Kidney (tissue), 22 donors: ENCODE measurements at places on chromosomes 2 and 18.

- no peak for DNase-seq
Measured at GRCh38 chr2:149353421-149353820, 23.0 kb downstream of the LYPD6 start.

- no peak for DNase-seq
Measured at GRCh38 chr2:148702475-148702874, 57.9 kb downstream of the EPC2 start.

DNA sequence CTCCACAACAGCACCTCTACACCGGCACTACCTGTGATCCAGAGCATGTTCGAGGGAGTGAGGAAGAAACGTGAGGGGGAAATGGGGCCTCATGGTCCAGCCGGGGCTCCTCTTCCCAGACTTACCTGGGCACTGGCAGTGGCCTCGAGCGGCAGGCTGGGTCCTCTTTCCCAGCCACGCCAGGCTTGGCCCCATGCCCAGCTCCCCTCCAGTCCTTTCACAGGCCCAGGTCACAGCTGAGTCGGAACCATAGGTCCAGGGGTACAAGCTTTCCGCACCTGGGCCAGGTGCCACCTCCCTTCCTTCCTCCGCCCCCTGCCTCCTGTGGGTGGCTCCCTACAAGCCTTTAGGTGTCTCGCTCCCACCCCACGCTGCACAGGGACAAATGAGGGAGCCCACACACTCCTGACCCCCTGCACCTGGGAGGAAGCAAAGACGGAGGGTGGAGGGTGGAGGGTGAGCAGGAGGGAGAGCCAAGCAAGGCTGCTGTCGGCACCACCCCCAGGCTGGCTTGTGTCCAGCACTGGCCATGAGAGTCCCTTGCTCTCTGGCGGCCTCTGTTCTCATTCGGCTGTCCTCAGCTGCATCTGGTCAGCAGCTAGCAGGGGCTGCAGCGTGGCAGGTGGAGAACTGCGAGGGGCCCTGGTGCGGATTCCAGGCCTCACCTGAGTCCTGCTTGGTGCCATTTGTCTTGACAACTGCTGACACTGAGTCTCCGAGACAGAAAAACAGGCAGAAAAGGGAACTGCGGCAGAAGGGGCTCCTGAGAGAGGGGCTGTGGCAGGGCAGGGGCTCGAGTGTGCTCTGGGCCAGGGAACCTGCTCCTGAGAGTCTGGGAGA lies 26.8 kb downstream of the ADRA2B start:
- no peak for DNase-seq

- no peak for DNase-seq
Measured at GRCh38 chr2:215619989-215620388, 184.1 kb upstream of the FN1 start.

- DNase-seq, result no peak
Measured at GRCh38 chr2:168315331-168316072, 68.1 kb upstream of the STK39 start.

- no peak for DNase-seq
Measured at GRCh38 chr2:21837168-21837960, 713.6 kb downstream of the TDRD15 start.

DNA sequence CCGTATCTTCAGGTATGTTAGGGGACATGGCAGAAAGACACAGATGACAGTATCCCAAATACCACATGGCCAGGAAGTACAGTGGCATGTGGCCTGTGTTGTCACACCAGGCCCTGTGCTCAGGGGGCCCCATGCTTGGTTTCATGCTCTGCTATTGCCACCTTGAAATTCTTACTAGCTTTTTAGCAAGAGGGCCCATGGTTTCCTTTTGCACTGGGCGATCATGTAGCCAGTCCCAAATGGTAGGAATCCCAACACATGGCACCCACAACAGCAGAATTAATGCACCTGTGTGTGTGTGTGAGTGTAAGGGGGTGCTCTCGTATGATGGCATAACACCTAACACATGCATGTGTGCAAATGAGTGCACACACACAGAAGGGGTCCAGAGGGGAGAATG lies 39.2 kb downstream of the MYO7B start:
- no peak for DNase-seq

DNA sequence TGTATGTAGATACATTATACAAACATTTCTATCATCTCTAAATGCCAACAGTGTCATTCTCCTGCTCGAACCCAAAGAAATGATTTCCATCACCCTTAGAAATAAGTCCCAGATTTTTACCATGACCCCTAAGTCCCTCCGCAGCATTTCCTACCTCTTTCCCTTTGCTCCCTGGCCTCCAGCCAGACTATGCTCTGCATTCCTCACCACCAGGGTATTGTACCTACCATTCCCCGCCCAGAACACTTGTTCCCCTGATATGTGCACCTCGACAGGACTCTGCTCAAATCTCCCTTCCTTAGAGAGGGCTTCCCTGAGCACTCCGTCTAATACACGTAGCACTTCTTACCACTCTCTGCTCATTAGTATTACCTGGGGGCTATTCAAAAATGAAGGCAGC lies 630.2 kb downstream of the ARHGAP15 start:
- no peak for DNase-seq

DNA sequence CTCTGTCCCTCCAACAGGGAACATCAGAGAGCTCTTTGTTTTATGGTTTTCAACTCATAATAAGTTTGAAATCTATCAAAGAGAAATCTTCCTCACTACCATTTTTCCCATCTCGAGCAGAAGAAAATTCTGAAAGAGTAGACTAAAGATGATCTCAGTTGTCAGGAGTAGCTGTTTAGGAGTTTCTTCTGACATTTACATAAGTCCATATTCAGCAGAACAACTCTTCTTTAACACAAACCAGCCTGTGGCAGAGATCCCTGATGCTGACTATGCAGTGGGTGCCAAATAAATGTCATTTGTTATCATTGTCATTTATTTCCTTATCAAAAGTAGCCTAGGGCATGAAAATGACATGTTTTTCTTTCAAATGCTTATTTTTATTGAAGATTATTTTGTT lies 380.7 kb downstream of the MBD2 start:
- no peak for DNase-seq

DNA sequence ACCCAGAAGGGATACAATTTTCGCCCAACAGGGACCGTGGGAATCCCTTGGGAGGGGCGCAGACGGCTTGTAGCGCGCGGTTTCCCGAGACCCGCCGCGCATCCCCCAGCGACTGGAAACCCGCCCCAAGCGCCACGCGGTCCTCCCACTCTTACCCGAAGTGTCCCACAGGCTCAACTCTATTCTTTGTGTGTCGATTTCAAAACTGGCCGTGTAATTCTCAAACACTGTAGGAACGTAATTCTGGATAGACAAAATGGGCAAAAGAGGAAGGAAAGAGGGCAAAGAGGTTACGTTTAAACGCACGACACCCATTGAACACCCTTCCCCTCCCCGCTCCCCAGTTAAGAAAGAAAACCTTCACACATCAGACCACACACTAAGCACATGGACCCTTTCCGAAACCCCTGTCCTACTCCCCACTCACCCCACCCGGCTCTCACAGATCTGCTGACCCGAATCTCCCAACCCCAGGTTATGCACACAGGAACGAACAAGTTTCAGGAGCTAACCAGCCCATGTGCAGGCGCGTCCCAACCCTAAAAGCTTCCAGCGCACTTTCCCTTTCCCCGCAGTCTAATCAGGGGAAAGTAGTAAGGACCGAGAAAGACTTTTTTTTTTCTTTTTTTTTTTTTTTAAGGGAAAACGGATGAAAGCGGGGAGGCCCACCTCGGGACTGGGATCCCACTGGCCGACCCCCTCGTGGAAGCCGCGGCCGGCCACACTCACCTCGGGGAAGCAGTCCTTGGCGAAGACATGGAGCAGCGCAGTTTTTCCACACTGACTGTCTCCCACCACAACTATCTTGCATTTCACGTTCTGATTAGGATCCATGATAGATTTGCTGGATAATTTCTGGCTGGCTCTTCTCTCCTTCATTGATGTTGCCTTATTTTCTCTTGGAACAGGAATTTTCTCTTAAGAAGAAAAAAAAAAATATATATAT lies 655 bp downstream of the RND3 start:
- peak; percentile 77 for DNase-seq

DNA sequence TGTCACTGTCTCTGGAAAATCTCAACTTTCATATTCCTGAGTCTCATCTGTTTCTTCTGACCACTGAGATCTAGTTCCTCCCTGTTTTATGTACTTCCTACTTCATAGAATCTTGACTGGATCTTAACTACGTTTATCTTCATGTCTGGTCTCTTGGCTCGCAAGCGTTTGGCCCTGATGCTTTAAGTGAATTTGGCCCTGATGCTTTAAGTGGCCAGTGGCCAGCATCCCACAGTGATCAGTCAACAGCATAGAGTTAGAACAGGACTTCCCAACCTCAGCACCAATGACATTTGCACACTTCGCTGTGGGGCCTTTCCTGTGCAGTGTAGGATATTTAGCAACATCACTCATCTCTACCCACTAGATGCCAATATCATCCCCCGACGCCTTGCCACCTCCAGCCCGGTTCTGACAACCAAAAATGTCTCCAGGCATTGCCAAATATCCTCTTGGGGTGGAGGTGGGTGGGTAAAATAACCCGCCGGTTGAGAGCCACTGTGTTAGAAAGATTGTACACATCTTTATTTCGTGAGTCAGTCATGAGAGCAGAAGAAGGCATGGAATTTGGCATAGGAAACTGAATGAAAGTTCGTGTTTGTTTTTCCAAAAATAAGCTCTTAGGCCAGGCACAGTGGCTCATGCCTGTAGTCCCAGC lies 12.2 kb downstream of the TM4SF20 start:
- no peak for DNase-seq

- DNase-seq, result no peak
Measured at GRCh38 chr18:77949355-77949973, 699.8 kb downstream of the GALR1 start.

- DNase-seq, result no peak
Measured at GRCh38 chr2:29733965-29734364, 187.4 kb downstream of the ALK start.

DNA sequence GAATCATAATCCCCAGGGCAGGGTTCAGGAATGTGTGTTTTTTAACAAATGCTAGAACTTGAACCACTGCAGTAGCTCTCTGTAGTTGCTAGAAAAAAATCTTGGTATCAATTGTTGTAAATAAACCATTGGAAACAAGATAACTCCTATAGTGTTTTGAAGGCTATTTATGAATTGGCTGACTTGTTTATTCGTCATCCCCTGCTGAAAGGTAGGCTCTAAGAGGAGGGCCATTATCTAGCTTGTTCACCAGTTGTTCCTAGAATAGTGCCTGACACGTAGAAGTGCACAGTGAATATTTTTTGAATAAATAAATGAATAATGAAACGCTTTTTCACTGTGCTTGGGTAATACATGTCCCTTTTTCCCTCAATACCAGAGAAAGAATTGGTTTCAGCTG lies 211.4 kb downstream of the BABAM2 start:
- no peak for DNase-seq

GRCh38 chr2:68282811-68283418 lies 30.6 kb upstream of the PPP3R1 start:
- DNase-seq, result no peak

- DNase-seq, result peak; percentile 47
Measured at GRCh38 chr2:21332993-21333625, 209.3 kb downstream of the TDRD15 start.

DNA sequence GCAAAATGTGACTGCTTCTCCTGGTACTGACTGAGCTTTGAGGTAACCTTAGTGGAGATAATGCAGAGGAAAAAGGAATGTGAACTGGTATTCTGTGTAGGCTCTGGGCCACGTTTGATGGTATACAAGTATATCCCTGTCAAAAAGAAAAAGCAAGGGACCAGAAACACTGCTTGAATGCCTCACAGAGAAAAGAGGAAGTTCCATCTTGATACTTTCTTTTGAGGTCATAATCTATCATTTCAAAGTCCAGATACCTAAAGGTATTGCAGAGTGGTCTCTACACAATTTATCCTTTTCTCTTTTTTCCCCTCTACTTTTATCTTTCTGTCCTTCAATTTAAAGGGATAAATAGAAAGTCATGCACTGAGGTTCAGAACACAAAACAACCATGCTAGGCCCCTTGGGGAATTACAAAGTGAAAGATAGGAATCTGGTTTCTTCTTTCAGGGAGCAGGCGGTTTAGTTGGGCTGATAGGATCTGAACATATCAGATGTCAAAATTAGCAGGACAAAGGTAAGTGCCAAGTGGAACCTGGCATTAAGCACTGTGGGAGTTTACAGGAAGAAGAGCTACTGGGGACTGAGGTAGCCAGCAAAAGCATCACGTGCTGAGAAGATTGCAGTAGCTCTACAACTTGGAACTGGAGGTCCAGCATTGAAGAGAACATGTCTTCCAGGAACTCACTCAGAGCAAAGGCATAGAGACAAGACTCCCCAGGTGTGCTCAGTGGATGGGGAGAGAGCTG lies 121.2 kb downstream of the LYPD6 start:
- DNase-seq, result no peak

DNA sequence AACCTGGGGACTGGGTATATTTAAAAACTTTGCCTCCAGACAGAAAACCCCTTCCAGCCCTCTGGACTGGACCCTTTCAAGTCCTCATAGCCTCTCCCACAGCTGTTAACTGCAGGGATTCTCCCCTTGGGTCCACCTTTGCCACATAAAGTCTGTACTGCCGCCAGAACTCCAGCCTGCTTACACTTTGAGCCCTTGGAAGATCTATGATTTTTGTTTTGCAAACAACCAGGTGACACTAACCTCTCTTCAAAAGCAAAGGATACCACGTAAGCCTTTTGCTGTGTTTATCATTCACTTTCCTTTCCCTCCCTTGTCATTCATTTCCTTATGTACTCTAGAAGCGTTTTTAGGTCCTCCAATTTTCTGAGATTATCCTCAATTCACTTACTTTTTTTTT lies 4.1 kb upstream of the AGXT start:
- no peak for DNase-seq

- DNase-seq, result no peak
Measured at GRCh38 chr2:66251573-66251972, 183.4 kb upstream of the MEIS1 start.
